Stimulated activated CD8-positive, alpha-beta memory T cell treated with anti-CD3 and anti-CD28 coated beads, Interleukin-4, amount 100 ng/mL, for 1 hour (primary cell): ENCODE measurements at places on chromosomes 2 and 18.

- no peak for DNase-seq
Measured at GRCh38 chr2:127164761-127165538, 55.1 kb downstream of the CYP27C1 start.

DNA sequence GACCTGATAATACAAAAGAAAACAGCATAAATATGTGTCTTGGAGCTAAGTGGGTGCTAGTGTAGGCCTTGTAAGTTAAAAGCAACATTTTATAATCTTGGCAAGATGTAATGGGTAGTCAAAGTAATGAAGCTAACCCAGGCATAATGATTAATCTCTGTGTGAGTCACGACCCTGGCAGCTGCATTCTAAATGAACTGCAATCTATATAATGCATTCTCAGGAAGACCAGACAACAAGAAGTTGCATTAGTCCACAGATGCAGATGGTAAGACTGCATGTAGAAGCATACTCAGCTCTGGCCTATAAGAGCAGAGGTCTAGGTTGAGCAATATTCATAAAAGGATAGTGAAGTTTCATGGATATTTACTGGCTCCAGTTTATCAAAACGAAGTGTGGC is 85.6 kb upstream of the ETAA1 start:
- DNase-seq, result no peak

- DNase-seq, result no peak
Measured at GRCh38 chr2:88245109-88245508, 75.0 kb downstream of the THNSL2 start.

- no peak for DNase-seq
Measured at GRCh38 chr2:171566057-171566456, 43.8 kb downstream of the CYBRD1 start.

DNA sequence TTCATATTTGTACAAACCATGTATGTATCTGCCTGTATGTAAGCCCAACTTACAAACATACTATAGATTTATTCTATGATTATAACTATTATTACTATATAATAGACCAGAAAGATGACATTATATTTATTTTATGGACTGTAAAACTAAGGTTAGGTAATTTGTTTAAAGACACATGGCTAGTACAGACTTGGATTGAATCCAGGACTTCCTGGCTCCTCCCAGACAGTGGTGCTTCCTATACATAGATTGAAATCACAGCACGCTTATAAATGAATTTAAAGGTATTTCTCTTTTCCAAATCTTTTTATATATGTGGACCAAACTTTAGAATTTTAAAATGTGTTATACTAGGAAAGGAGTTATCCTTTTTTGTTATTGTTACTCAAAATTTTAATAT is 151.6 kb upstream of the MYO3B start:
- DNase-seq, result no peak

GRCh38 chr18:66344227-66344626 is 259.7 kb downstream of the CDH19 start:
- DNase-seq, result no peak

DNA sequence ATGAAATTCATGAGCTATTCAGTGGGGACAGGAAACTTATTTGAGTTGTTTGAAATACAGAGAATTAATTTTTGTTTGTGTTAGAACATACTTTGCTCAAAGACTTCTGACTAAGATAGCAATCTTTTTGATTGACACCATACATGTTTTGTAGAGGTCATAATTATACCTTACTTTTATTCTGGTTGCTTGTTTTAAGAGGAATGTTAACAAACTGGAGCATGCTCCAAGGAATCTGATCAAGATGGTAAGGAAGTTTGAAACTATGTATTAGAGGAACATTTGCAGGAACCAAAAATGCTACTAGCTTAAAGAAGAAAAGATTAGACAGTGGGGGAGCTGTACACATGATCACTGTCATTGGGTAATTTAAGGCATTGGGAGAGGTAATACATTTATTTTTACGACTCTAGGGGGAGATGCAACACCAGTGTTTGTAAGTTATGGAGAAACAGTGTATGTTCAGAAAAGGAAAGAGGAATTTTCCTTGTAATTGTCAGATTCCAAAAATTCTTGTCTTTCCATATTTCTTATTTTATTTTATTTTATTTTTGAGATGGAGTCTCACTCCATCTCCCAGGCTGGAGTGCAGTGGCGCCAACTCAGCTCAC is 8.0 kb downstream of the AGFG1 start:
- DNase-seq, result no peak

GRCh38 chr2:237171396-237171795 is 85.7 kb downstream of the COPS8 start:
- DNase-seq, result no peak

DNA sequence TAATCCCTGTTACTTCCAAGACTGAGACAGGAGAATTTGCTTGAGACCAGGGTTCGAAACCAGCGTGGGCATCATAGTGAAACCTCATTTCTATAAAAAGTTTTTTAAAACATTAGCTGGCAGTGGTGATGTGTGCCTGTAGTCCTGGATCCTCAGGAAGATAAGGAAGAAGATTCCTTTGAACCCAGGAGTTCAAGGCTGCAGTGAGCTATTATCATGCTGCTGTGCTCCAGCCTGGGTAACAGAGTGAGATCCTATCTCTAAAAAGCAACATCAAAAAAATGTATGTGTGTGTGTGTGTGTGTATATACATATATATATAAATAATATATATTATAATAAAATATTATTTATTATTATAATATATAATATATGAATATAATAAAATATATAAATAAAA is 1417.6 kb upstream of the CDH2 start:
- DNase-seq, result no peak

DNA sequence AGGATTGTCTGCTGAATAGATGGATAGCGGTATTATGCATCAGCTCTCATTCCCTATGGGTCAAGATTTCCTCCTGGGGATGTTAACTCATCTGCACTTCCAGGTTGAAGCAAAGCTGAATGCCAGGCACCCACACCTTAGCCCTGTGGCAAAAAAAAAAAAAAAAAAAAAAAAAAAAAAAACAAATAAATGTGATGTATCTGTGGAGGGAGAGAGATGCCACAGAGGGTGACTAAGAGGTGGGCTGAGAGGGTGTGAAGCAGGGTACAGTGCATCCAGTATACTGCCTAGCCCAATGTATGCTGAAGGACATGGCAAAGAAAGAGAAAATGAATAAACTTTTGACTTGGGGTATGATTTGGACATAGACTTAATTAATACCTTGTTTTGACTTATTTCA is 91.4 kb downstream of the COPS8 start:
- DNase-seq, result no peak

DNA sequence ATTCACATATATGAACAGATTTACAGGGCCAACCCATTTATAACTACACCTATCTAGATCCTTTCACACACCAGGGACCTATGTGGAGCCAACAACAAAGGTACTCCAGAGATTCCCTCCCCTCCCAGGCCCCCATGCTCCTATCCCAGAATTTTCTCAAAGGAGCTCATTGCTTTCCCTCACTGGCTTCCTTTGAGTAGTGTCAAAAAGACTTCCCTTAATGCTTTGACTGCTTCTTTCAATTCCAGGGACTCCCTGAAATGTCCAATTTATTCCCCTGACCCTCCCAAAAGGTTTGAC is 46.6 kb downstream of the IKZF2 start:
- DNase-seq, result no peak

- no peak for DNase-seq
Measured at GRCh38 chr2:70111752-70112591, 24.7 kb downstream of the PCBP1 start.
